ENCODE measurements at places on chromosomes 1 and 21.

- DNase-seq = peak; percentile 100
Measured at GRCh38 chr1:230104395-230105244, 37.6 kb downstream of the GALNT2 start.

DNA sequence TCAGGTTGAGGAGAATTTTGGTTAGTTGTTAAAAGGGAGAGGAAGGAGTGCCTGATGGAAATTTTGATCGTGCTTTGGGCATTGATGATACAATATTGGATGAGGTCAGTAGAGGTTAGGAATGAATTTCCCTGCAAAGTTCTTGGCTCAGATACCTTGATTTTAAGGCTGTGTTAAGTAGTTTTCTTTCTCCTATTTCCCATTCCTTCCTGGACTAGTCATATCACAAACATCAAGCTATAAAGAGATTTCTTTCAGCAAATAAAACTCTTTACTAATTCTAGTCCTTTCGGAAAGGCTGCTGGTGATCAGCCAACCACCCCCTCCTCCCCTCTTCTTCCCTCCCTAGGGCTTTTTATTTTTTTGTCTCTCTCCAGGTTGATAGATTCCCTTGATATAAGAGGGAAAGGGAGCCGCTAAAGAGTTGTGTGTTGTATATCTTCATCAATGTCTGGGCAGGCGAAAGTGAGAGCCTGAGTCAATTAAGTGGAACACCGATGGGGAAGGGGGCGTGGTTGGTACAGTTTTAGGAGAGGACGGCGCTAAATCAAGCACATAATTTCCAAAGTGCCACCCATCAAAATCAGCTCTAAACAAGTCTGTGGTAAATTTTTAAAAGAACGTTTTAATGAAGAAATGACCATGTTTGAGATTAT, 100.1 kb upstream of the PLXNA2 start:
- DNase-seq = no peak

- no peak for DNase-seq
Measured at GRCh38 chr1:235404190-235404589, 37.0 kb downstream of the TBCE start.

GRCh38 chr1:29757866-29758780, 521.8 kb downstream of the PTPRU start:
- DNase-seq = no peak

DNA sequence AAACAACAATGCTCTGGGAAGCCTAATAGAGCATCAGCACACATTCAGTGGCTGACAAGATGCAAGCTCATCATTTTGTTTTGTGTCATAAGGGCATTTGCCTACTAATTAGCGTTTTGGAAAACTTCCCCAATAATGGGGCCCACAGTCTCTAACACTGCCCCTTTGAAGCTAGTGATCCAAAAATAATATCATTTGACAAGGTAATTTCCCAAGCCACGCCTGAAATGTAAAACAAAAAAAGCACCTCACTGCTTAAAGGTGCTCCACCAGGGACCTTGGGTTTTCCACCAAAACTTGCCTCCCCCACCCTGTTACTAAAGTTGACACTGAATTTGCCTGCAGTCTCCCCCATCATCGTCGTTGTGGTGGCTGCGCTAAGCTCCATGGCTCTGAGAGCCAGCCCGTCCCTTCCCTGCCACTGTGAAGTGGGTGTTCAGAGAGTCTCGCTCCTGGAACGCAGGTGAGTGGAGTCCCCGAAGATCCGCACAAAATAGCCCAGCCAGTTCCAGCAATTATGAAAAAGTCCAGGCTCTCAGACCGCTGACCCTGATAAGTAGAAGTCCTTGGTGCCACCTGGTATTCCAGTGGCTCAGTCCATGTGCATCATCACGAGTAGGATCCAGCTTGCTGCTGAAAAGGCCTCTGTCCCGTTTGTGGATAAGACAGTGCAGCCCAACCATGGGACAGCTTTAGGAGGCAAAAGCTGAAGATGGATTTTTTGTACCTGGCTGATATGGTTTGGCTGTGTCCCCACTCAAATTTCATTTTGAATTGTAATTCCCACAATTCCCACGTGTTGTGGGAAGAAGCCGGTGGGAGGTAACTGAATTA, 52.2 kb downstream of the RAB3GAP2 start:
- no peak for DNase-seq

- no peak for DNase-seq
Measured at GRCh38 chr1:13597166-13597565, 13.5 kb downstream of the PDPN start.

DNA sequence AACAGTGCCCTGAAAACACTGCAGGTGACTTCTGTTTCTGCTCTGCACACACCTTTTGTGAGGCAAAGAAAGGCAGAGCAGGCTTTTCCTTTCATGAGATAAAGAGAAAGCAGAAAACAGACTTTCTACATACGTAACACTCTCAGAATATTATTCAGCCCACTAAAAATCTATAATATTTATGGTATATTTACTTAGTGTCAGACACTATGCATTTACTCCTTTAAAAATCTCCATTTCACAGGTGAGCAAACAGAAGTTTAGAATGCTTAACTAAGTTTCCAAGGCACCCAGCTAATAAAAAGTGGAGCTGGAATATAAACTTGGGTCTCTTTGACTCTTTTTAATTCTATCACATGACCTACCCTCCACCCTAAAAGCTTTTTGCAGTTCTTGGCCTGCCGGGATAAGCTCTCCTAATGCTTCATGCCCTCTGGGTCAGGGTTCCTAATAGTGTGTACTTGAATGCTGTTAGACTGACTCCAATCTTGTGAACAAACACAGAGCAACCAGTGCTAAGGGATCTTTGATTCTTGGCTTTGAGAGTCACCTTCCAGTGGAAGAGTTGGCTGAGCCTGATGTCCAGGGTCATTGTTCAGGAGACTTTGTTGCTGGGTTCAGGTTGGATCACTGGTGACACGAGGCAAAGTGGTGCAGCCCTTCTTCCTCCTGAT, 27.2 kb downstream of the PROK1 start:
- no peak for DNase-seq

- DNase-seq = no peak
Measured at GRCh38 chr1:181099152-181100014, 10.9 kb downstream of the IER5 start.

DNA sequence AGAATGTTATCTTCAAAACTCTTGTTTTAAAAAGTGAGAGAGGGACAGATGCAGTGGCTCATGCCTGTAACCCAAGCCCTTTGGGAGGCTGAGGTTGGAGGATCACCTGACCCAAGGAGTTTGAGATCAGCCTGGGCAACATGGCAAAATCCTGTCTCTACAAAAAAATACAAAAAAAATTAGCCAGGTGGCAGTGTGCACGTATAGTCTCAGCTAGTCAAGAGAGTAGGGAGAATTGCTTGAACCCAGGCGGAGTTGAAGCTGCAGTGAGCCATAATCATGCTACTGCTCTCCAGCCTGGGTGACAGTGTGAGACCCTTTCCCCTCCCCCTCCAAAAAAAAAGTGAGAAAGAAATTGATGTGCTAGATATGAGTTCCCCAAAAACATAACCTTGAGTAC, 131.0 kb downstream of the KCNT2 start:
- DNase-seq = no peak

DNA sequence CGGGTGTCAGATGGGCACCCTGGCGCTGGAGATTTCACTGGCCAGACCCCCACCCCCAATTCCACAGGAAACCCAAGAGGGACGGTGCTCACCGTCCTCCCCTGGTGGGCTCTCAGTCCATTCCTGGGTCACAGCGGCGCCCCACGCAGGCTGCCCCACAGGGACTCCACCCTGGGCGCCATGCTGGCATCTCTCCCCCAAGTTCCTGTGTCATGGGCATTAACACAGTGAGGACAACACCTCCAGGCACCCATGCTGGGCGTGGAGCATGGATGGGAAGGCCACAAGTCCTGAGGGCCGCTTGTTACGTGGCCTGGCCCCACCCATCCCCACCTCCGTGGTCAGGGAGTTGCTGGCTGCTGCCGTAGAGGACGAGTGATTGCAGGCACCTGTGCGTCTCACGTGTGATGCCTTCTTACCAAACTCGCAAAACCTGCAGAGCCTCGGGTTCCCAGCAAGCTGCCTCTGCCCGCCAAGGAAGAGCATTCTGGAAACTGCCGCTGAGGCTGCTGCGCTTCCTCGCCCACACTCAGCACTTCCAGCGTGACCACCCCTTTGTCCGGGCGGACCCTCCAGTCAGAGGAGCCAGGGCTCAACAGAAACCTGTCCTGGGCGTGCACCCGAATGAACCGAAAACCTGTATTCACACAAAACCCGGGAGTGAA, 60.3 kb downstream of the SLX9 start:
- DNase-seq = no peak

GRCh38 chr1:204853436-204853835, 17.2 kb upstream of the NFASC start:
- DNase-seq = no peak

GRCh38 chr1:45924736-45925135, 121.3 kb downstream of the MAST2 start:
- DNase-seq = no peak

DNA sequence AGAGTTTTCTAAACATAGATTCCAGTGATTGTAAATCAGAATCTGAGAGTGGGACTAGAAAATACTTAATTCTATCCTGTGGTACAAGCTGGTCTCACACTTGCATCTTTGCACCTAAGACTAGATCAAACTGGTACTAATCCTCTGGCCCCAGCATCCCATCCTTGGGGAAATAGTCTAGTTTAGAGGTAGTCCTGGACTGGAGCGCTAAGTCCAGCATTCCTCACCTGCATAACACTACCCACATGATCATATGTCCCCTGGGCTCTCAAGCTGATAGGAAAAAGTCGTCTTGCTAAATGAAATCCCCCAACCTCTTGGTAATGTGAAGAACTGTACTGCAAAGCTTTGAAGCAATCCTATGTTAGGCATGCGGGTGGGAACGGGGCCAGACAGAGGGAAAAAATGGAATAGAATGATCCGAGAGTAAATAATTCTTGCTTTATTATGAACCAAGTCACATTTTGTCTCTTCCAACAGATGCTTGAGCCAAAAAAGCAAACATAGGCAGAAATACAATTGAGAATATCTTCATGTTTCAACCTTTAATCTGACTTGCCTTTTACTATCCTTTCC, 4.8 kb downstream of the COX20 start:
- no peak for DNase-seq

DNA sequence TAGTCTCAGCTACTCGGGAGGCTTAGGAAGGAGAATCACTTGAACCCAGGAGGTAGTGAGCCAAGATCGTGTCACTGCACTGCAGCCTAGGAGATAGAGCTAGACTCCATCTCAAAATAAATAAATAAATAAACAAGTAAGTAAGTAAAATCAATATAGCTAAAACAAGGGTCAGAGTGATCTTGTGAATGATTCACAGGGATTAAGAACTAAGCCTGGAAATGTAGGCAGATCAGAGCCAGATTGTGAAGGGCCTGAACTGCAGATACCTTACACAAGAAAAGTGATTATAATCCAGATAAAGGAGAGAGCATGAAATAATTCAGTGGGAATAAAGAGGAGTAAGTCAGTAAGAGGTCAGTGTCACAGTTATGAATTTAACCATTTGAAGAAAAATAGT, 41.5 kb downstream of the COP1 start:
- DNase-seq = no peak

GRCh38 chr1:66944330-66945274, 19.8 kb downstream of the MIER1 start:
- peak; percentile 81 for DNase-seq

DNA sequence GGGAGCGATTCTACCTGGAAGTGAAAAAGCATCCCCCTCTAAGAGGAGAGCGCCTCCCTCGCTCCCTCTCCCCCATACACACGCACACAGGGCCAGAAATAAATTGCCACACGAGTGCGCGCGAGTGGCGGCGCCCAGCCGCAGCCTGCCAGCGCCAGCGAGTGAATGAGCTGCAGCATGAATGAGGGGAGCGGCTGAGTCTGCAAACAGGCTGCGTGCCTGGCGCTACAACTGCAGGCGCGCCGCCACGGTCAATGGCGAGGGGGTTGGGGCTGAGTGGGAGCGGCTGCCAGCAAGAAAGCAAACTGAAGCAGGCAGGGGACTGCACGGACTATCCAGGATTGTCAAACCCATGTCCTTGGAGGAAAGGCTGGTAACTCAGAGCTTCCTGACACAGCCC, 2.2 kb downstream of the CAMK1G start:
- no peak for DNase-seq

- DNase-seq = no peak
Measured at GRCh38 chr1:4253935-4254334, 353.9 kb upstream of the C1orf174 start.

DNA sequence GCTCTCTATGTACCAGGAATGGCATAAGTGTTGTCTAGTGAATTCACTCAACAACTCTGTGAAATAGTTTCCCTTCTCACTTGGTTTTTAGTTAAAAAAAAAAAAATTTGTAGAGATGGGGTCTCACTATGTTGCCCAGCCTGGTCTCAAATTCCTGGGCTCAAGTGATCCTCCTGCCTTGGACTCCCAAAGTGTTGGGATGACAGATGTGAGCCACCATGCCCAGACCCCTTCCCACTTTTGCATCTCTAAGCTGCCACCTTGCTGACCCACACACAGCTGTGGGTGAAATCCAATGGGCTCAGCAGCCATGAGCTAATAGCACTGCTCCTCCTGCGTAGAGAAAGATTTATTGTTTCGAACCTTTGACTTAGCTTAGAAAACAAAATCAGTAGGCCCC, 33.5 kb downstream of the NEK2 start:
- no peak for DNase-seq

GRCh38 chr1:7570311-7570710, 200.8 kb upstream of the VAMP3 start:
- no peak for DNase-seq

GRCh38 chr1:234961456-234962339, 166.9 kb downstream of the TOMM20 start:
- peak; percentile 85 for DNase-seq

GRCh38 chr1:84855691-84856630, 37.0 kb downstream of the LPAR3 start:
- DNase-seq = no peak

GRCh38 chr1:2800664-2801045, 838 bp downstream of the TTC34 start:
- DNase-seq = no peak

GRCh38 chr1:63674238-63674864, 81.1 kb downstream of the PGM1 start:
- peak; percentile 92 for DNase-seq

DNA sequence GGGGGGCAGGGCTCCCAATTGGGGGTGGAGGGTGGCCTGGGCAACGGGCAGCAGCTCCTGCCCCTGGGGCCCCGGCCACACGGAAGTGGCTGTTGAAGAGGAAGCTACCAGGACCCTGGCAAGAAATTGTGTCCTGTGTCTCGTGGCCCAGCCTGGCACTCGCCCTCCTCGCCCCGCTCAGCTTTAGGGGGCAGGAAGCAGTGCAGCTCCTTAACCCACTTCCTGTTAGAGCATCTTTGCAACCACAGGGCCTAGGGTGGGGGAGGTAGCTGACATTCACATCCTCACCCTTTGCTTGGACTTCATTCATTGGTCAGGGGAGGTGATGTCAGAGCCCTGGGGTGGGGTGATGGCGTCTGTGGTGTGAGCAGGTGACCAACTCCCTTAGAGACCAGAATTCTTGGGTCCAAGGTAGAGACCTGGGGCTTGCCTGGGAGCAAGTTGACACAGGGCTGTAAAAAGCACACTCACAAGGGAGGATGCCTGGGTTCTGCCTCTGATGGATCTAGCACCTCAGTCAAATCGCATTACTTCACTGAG, at the start of gene ARHGAP30:
ARHGAP30 (minus strand) TSS at position 161 of the 540 bp plus-strand sequence. CDS start 267 bp downstream, outside the sequence.
- DNase-seq = no peak

- DNase-seq = no peak
Measured at GRCh38 chr21:38987633-38988508, 182.1 kb downstream of the ETS2 start.

GRCh38 chr1:116164150-116164549, 53.0 kb downstream of the MAB21L3 start:
- DNase-seq = no peak

Data from ACHN (cell line).